Posterior cingulate gyrus (tissue), 11 donors: ENCODE measurements at places on chromosomes 2 and 18.

GRCh38 chr2:218785103-218785502, 3.2 kb downstream of the CYP27A1 start:
- no peak for DNase-seq

- no peak for DNase-seq
Observed at GRCh38 chr18:33817096-33817495, 239.1 kb downstream of the ASXL3 start.

DNA sequence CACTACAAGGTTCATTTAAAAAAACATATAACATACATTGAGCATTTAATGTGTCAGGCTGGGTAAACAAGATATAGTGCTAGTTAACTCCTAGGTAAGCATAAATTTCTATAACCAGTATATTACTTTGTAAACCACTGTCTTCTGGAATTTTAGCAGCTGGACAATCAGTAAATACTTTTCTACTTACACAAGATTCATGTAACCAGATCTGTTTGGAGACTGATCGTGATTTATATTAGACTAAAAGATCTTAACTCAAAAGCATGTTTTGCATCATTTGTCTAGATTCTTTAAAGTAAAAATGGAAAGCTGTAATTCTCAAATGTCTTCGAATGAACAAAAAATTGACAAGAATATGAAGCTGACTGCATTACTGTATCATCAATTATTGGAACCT, 941 bp upstream of the SGO2 start:
- DNase-seq = no peak

DNA sequence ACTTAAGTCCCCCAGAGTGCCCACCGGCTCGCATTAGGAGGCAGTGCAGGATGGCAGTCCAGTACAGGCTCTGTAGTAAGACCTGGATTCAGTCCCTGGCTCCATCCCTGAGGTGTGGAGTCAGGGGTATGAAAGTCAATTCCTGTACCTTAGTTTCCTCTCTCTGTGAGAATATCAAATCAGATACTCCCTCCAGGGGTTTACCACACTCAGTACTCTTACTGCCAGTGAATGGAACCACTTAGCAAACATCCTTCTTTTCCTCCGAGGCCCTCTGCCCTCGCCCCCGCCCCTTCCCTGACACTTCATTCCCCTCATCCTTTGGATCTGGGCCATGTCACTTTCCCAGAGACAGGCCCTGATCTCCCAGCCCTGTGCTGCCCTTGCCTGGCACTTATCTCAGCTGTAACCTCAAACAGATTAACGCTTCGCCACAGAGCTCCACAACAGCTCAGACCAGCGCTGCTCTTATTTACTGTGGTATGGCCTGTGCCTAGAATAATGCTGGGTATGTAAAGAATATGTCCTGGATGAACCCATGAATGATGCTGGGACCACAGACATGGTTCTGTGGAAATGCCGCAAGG, 159.0 kb upstream of the TMEM200C start:
- DNase-seq = no peak

DNA sequence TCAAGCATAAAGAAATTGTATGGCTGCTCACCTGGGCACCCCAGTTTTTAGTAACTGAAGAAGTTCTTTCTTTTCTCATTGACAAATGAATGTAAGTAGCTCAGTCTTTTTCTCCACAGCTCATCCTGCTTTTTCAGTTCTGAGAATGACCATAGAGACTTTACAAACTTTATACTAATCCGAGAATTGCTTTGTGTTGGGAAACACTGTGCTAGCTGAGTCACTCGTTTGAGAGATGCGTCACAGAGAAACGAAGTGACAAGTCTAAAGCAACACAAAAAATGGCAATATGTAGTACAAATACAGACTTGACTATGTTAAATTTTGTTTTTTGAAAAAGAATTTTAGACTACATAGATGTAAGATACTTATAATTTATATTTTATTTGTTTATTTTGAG, 9.0 kb downstream of the LRRTM4 start:
- no peak for DNase-seq

DNA sequence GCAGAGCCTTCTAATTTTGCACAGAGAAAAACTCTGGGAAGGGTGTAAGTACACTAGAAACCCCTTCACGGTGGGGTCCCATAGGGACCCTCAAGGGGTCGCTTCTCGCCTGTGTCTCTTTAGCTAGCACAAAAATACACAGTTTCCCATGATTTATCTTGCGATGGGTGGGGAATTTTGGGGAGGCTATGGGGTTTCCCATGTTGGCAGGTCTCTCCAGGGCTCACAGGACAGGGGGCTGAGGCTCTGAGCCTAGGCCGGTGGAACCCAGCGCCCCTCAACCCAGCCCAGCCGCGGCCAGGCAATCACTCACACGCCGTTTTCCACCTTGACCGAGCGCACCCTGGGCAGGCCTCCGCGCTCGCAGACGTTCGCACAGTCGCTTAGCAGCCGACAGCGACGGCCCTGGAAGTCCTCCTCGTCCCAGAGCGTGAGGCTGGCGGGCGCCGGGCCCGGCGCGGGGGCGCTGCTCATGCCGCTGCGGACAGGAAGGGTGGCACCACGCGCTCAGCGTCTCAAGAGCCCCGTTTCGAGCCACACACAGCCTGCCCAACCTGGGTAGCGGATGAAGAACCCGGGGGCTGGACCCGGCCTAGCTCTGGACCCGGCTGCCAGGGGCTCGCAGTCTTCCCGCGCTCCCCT, 398 bp downstream of the CRYBA2 start:
- no peak for DNase-seq

- DNase-seq = no peak
Observed at GRCh38 chr2:27884601-27885000, 5.6 kb downstream of the RBKS start.

GRCh38 chr2:848099-848498, 102.5 kb upstream of the SNTG2 start:
- no peak for DNase-seq

GRCh38 chr18:6784046-6784445, 54.5 kb downstream of the ARHGAP28 start:
- no peak for DNase-seq

- DNase-seq = no peak
Observed at GRCh38 chr2:157203651-157204050, 53.9 kb upstream of the GALNT5 start.

GRCh38 chr18:36441426-36442240, 144.1 kb downstream of the FHOD3 start:
- DNase-seq = no peak

GRCh38 chr2:134574611-134575330, 144.0 kb downstream of the TMEM163 start:
- no peak for DNase-seq

DNA sequence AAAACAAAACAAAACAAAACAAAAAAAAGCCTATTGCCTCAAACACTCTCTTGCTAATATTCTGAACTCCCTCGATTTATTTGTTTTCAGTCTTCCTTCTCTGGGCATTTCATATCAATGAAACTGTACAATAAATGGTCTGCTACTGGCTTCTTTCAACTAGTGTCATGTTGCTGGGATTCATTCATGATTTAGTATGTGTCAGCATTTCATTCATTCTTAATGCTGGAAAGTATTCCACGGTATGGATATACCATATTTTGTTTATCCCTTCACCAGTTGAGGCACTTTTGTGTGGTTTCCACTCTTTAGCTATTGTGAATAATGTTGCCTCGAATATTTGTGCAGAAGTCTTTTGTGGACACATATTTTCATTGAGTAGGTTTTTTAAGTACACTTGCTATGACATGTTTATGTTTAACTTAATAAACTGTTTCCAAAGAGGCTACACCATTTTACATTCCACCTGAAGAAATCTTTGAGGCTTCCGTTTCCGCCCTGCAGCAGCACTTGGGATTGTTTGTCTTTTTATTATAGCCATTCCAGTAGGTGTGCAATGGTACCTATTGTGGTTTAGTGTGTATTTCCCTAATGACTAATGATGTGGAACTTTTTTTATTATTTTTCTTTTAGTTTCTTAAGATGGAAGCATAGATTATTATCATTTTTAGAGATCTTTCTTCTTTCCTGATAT, 543.6 kb upstream of the SOX11 start:
- DNase-seq = no peak
